ENCODE measurements at places on chromosomes 16 and 17.

GRCh38 chr16:23134274-23134673 lies 15.0 kb downstream of the USP31 start:
- DNase-seq: no peak

- no peak for DNase-seq
Measured at GRCh38 chr16:29702269-29702668, 23.3 kb downstream of the QPRT start.

- no peak for DNase-seq
Measured at GRCh38 chr17:3539881-3540540, 17.6 kb downstream of the TRPV3 start.

DNA sequence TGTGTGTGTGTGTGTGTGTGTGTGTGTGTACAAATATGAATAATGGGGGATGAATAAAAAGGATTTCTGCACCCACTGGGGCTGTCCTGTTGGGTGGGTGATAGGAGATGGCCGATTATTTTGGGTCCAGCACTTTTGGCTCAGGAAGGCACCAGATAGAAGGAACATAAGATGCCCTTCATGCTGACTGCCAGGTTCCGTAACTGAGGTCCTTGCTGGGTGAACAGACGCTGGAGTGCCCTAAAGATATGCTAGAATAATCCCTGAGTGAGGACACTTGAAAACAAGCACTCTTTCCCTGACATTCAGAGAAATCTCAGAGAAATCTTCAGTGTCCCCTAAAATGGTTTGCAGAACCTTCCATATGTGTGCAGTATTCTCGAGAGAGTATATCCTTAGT lies 17.7 kb downstream of the IRX6 start:
- no peak for DNase-seq

- no peak for DNase-seq
Measured at GRCh38 chr17:41697122-41697962, 8.7 kb downstream of the EIF1 start.

- no peak for DNase-seq
Measured at GRCh38 chr17:8430966-8431365, 4.7 kb upstream of the NDEL1 start.

DNA sequence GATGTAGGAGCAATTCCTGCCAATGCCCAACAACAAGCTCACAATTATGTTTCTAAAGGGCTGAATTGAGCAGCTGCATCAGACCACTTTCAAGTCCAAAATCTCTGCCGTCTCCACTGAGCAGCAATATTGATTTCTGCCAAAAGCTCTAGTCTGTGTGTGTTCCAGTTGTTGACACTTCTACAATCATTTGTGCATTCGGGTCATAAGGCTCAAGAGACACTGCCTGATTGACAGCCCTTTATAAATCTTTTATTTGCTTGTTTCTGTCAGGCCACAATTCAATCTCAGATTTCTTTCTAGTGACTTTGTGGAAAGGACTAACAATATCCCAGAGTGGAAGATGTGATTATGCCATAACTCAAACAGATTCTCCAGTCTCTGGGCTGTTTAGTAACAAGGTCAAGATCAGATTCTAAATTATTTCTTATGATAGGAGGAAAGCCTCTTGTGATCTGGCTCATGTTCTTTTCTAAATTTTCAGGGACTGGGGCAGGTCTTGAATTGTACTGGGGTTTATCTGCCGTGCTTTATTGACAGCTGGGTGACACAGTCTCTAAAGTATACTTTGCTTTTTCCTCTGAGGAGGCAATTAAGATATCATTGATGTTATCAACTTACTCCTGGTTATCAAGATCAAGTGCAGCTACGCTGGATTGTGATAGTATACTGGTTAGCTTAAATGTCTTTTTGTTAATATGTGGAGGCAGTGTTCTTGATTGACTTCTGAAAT lies 377.1 kb downstream of the CNTNAP4 start:
- DNase-seq: no peak

DNA sequence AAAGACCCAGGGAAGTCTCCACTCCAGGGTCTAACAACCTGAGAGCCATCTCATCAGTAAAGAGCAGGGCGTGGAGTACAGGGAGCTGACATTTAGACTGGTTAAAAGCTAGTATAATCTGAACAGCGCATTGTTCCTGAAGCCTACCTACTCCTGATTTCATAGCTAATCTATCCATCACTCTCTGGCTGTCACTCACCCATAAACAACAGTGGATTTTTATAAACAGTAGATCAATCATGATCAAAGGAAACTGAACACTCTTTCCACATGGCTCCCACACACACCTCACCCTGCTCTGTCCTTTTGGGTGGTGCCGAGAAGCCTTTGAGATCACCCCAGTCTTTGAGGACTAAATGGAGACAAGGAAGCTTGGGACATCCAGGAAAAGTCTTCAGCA lies 13.0 kb upstream of the COG1 start:
- no peak for DNase-seq

GRCh38 chr16:9151597-9151996 lies 60.2 kb downstream of the HAPSTR1 start:
- no peak for DNase-seq

GRCh38 chr16:67461600-67462278 lies 19.2 kb downstream of the ATP6V0D1 start:
- DNase-seq: no peak

DNA sequence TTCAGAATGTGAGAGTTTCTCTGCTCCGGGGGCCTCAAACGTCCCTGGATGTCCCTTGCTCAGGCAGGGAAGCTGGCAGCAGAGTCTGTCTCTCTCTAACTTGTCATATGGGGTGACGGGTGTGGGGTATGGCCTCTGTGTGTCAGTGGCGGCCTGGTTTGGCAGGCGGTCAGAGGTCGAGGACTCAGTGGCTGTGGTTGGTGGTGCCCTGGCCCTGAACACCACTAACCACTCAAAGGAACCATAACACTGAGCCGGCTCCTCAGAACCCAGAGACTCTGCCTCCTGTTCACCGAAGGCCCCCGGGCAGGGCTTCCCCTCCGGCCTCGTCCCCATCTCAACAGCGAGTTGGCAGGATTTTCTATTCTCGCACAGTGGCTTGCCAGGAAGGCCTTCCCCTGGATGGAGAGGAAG lies 677 bp downstream of the P2RX1 start:
- no peak for DNase-seq

DNA sequence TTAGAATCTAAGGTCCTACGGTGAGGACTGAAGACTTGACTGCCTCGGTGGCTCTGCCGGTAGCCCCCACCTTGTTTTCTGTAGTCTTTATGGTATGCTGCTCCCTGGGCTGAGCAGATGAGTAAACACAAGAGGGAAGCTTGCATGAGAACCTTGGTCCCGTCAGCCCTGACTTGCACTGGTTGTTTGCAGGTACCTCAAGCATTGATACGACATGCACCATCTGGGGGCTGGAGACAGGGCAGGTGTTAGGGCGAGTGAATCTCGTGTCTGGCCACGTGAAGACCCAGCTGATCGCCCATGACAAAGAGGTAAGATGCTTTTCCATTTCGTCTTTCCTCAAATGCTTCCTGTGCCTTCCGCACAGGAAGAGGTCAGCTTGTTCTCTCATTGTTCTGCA lies 21.1 kb upstream of the TACO1 start:
- DNase-seq: no peak

DNA sequence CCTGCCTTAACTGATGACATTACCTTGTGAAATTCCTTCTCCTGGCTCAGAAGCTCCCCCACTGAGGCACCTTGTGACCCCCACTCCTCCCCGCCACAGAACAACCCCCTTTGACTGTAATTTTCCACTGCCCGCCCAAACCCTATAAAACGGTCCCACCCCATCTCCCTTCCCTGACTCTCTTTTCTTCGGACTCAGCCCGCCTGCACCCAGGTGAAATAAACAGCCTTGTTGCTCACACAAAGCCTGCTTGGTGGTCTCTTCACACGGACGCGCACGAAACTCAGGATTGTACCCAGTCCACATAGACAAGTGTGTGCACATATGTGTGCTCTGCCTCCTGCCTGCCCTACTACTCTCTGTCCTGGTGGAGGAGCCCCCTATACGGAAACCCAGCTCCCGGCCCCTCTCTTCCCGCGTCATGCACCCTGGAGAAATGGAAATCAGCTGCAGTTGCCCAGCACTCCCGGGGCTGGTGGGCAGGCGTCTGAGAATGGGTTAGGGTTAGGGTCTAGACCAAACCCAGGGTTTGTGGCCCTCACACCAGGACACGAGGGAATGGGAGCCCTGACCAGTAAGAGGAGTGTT lies 2.4 kb upstream of the RHBDF1 start:
- no peak for DNase-seq
